Prostate gland (tissue), 2 donors: ENCODE measurements at places on chromosomes 6 and 20.
A peak's percentile ranks its signal among the peaks of the same experiment; 100 is the strongest.

DNA sequence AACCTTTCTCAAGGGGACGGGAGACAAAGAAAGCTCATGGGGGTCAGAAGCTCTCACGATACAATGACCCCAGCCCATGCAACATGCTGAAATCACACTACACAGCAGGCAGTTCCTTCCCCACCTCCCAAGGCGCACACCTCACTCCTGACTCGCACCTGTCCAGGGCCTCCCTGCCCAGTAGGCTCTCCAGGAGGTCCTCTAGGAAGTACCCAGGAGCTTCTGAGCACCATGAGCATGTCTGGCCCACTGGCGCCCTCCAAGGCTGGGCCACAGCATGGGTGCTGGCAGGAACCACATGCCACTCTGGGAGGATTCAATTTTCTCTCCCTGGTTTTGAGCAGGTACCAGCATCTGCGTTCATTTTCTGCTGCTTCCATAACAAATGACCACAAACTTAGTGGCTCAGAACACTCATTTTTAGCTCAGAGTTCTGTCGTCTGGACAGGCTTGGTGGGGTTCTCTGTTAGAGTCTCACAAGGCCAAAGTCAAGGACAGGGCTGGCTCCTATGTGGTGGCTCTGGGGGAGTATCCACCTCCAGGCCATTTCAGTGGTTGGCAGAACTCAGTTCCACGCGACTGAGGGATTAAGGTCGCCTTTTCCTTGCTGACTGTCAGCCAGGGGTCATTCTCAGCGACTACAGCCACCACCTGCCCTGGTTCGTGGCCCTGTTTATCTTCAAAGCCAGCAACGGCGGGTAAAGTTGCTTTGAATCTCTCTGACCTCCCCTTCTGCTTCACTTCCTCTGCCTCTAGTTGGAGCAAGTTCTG lies 32.7 kb downstream of the ACSS1 start:
- DNase-seq = no peak

DNA sequence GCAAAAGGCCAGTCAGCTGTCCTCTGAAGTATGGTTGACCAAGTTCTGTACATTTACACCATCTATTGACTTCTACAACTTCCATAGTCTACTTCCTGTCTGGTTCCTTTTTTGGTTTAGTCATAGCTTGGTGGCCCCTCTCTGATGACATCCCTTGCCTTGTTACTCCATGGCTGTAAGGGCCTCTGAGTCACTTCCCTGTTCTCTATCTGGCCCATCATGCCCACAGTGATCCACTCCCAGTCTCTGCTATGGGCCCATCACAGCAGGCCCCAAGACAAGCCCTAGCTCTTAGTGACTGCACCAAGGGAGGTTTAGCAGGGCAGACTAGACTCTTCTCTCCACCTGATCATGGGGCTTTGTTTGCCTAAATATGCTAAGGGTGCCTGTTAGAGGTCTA lies 441.6 kb downstream of the HACE1 start:
- DNase-seq = no peak

DNA sequence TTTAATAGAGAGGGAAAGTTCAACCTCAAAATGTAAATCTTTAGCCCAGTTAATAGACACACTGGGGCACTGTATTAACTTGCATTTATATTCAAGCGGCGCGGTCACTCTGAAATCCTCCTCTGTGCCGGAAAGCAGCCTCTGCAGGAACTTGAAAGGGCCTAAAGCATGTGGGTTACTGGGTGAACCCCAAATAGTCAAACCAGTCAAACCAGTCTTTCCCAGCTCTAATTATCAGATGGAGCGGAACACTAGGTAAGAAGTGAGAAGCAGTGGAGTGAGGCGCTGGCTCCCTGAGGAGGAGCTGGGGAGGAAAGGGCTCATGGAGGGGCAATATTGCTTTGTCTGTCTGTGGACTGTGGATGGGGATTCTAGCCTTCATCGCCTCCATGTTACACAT lies 531.3 kb downstream of the QKI start:
- DNase-seq = peak; percentile 61

DNA sequence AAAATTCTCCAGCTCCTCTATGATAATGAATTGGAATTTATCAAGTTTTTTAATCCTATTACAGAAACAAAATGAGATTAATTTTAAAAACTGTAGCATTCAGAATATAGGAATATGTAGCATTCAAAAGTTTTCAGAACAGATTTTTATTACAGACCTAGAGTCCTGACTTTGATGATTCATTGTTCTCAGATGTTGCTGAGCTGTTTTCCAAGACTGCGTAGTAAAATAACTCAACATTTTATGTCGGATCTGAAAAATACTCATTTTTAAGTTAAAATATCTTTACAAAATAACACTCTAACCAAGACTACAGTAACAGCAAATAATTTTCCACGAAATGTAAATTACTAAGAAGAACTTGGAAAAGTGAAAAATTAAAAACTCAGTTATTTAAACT lies 67.1 kb downstream of the SYCP2 start:
- no peak for DNase-seq
